Activated naive CD8-positive, alpha-beta T cell treated with anti-CD3 and anti-CD28 coated beads, Interleukin-2, amount 50 U/mL, for 24 hours (primary cell): ENCODE measurements at places on chromosomes 2 and 18.

GRCh38 chr2:153474876-153475435, 3.6 kb downstream of the RPRM start:
- DNase-seq: no peak

- peak; percentile 53 for DNase-seq
These were observed 97.7 kb upstream of the CAB39 start for GRCh38 chr2:230614913-230615332.

DNA sequence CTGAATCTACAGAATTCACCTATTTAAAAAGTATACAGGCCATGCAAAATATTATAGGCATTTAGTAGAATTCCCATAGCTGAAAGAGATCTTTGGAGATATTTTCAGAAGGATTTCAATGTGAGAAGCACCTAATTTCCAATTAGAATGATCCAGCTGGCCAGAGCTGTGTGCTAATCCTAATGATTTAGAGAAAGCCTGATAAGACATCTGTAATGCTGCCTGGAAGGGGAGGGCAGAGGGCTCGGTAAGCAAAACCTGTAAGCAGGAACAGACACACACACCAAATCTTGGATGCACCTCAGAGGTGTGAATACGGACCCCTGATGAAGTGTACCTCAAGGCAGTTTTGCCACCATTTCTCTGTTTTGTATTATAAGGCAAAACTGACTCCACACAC, 14.0 kb downstream of the SERTAD2 start:
- no peak for DNase-seq

DNA sequence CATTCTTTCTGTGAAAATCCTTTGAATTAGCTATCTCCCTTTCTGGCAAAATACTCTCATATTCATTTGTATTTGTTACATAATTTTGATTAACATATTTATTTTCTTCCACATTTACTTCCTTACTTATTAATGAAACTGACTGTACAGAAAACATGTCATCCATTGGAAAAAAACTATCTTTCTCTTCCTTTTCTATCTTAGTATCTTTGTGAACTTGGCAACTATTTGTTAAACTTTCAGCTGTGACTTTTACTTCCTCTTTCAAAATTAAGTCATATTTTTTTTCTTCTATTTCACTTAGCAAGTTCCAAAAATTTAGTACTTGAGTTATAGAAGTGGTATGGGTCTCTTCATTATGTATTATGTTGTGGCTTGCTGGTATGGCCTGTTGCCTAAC, 2.6 kb downstream of the RAD51AP2 start:
- no peak for DNase-seq

DNA sequence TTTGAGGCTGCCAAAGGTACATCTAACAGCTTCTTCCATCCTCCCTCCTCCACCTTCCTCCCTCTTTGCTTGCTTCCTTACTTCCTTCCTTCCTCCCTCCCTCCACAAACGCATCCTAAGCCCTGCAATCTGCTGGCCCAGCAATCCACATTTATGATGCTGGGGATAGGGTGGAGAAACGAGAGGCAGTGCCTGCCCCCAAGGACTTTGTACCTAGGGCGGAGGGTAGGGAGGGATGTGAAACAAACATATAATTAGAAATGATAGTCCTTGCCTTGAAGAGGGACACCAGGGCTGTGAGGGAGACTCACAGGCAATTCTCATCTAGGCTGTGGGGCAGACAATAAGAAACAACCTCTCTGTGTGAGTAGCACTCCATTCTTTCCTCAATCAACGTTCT, 188.3 kb downstream of the ANKRD30B start:
- DNase-seq: no peak

DNA sequence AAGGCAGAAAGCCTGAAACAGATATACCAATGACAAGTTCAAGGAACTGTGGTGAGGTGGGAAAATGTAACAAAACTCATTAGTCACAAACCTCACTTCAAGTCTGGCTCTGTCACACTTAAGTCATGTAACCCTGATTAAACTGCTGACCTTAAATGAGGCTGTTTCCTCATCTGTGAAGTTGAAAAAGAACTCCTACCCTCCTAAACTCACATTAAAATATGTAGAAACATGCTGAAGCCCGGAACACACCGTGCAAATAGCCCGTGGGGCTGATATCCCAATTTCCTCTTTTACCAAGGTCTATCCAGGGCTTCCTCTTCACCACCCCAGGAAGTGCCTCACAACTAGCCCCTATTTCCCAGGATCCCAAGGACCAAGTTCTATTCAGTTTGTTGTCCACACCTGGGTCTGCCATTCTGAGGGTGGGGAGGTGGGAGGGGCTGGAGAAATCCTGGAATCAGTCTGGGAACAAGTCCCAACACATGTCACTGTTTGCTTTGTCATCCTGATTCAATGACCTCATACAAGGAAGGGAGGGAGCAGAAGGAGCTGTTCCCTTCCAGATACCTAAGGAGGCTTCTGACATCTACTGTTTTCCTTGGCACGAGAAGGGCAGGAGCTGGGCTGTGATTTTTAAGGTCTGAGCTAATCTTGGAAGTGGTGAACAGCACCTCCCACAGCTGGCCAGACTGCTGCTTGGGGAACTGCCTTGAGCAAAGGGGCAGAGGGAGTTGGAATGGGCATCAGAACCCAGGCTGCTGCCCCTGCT, 42.3 kb downstream of the SLC4A1AP start:
- no peak for DNase-seq

DNA sequence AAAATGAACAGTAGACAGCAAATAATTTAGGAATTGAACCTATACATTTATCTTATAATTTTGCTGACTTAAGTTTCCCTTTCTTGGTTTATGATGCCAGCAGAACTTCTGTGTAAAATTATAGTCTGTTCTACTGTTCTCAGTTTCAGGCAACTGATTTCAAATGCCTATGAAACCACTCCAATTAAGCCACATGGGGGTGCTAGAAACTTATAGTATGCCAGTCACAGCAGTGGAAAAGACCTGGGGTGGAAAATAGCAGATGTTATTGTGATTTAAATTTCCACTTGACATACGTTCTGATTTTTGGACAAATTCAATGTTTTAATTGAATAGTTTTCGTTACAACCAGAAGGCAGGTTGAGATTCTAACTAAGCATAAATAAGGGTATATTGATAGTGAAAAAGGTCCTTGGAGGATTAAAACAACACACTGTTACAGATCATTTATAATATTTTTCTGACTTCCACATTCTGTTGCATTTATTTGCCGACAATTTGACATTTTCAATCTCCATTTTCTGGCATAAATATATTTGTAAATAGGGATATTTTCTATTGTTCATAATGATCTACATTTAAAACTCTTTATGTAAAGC, 61.4 kb downstream of the CPS1 start:
- DNase-seq: no peak

DNA sequence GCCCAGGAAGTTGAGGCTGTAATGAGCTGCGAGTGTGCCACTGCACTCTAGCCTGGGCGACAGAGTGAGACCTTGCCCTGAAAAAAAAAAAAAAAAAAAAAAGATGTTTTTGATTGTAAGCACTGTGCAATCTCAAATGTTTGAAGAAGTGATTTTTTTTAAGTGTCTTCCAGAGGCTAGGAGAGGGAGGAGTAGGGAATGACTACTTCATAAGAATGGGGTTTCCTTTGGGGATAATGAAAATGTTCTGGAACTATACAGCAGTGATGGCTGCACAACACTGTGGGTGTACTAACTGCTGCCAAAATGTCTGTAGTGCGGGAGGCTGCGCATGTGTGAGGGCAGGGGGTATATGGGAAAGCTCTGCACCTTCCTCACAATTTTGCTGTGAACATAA, 83.7 kb downstream of the MCFD2 start:
- no peak for DNase-seq
